Stimulated activated CD8-positive, alpha-beta memory T cell treated with anti-CD3 and anti-CD28 coated beads, Interleukin-15, amount 100 ng/mL, for 4 hours (primary cell): ENCODE measurements at places on chromosomes 5 and 9.

GRCh38 chr5:39137819-39138451 is 63.7 kb upstream of the RICTOR start:
- DNase-seq, result no peak

- DNase-seq, result no peak
Observed at GRCh38 chr5:24385070-24385469, 259.7 kb downstream of the CDH10 start.

GRCh38 chr5:175688352-175689146 is 30.7 kb downstream of the HRH2 start:
- DNase-seq, result no peak

DNA sequence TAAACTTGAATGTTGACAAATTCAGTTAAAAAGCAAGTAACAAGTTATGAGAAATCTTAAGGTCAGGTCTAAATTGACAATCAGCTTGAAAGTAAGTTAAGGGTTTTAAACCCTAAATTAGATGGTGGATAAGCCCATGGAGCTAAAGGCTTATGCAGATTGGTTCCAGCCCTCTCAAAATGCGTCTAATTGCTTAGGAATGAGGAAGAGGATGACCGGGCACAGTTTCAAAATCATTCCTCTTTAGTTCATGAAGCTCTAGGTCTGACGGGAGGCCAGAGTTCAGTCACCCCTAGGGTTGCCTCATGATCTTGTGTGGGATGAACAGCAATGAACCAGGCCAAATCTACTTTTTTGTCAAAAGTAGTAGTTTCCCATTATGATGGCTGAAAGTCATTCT is 75.4 kb downstream of the SLC38A9 start:
- no peak for DNase-seq

GRCh38 chr5:158756871-158757270 is 342.8 kb downstream of the EBF1 start:
- no peak for DNase-seq

DNA sequence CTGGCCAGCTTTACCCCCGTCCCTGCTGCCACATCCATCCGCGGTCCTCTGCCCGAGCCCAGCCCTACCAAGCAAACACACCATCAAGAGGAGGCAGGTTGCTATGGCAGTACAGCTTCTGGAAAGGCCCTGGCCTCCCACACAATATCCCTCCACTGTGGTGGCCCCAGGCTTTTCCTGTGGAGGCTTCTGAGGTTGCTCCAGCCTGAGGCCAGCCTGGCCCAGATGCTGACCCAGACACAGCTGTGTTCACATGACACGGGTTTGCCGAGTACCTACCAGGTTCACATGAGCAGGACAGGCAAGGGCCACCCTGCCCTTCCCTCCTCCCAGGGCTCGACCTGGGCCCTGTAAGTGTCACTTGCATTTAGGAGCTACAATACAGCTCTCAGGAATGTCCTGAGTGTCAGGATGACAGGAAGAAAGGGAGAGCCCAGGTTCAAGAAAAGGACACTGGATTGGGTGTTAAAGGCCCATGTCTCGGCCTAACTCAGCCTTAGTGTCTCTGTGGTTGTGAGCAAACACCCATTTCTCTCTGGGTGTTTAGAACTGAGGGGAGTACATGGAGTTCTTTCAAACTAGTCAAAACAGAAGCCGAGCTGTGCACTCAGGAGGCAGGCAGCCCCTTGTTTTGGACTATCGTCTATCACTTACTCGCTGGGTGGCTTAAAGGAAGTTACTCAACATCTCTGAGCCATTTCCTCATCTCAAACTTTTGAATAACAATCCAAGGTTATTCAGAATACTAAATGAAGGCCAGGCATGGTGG is 40.2 kb downstream of the NAIF1 start:
- no peak for DNase-seq

DNA sequence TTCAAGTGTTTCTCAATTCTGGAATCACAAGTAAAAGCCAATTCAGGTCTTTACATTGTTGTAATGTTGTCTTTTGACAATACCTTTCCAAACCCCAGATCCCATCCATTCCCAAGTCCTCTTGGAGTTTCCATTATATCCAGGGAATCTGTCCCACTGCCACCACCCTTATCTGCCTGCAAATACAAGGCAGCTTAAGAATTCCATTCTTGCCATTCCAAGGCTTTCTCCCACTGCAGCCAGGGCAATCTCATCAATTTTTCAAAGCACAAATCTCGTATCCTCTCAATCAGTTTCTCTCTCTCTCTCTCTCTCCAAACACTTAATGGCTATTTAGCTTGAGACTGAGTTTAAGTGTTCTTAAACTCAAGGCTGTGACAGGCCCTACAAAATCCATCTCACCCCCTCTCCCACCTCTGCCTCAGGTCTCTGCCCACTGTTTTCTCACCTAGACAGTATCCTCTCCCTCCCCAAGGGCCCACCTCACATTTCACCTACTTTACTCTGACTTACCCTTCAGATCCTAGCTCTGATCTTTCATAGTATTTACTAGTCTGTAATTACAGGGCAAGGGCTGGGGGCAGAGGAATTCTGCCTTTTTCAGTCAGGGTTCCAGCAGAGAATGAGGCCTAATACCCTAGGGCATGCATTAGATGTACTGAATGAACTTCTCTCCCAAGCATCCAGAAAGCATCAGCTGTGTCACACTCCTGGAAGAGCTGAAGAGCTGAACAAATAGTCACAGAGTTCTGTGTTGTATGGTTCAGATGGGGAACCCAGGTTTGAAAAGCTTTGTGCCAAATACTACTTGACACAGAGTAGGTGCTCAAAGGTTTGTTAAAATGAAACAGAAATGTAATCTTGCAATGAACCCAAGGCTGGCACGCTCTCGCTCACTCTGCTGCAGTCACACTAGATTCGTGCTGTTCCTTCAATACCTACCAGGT is 46.0 kb downstream of the RAPGEF1 start:
- no peak for DNase-seq

DNA sequence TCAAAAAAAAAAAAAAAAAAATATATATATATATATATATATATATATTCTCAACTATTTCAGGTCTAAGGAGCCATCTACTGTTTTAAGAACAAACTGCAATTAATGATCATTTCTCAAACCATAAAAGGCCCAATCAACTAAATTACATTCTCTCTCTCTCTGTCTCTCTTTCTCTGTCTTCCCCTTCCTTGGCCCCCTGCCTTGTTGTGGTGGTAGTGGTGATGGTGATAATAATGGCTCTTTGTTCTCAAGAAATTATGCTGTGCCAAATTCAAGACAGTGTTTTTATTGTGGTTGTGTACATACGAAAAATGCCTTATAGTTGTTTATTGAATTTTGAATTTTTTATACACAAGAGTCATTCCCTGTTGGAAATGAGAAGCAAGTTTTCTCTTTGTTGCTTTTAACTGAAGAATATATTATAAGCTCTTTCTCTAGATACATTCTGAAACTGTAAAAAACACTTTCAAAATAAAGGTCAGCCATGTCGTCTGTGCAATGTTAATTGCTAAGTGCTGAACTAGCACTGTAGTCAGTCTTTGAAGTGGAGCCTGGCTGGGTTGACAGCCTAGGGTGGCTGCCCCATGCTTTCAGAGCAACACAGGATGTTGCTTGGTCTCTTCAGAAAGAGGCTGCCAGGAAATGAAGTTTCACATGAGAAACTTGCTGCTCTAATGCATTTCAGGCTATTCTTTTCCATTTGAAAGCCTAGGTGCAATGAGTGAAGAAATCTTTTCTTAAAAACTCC is 96.0 kb downstream of the HINT1 start:
- peak; percentile 9 for DNase-seq

DNA sequence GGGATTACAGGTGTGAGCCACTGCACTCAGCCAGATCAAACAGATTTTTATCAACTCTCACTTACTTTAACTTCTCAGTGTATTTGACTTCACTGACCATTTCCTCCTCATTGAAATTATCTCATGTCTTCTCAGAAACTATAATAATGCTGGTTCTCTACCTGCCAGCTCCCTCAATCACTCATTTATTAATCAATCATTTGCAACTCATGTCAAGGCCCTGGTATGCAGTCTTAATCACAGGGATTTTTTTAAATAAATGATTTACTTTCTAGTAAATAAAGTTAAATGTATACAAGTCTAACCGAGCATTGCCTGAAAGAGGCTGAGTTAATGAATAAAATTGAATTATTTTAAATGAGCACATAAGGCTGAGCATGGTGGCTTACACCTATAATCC is 63.3 kb downstream of the PLPP1 start:
- DNase-seq, result no peak

GRCh38 chr9:32551276-32552051 is 663 bp upstream of the SMIM27 start:
- no peak for DNase-seq

- no peak for DNase-seq
Observed at GRCh38 chr5:36778336-36778735, 98.2 kb upstream of the NIPBL start.

DNA sequence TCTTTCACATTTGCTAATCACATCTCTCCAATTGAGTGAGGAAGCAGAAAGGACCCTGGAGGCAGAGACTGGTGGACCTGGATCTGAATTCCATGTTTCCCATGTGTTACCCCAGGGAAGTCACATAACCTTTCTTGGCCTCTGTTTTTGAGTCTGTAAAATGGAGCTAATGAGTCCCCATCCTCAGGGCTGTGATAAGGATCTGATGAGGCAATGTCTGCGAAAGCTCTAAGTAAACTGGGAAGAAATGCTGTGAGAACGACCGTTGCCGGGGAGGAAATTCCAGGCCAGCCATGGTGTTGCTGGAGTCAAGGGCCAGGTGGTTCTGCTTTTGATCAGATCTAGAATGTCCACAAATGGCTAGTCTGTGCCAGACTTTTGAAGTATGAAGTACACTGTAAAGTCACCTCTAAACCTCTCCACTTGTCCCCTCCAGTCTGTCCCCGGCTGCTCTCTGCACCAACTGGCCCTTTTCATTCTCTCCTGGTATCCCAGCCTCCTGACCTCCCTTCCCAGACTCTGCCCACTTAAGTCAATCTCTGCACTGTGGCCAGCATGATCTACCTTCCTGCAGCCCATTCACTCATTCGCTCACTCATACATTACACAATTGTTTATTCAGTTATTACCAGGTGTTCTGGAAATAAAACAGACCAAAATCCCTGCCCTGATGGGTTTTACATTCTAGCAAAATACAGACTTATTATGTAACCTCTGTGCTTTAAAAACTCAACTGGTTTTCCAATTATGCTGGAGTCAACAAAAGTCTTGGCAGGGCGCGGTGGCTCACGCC is 32.5 kb upstream of the N4BP3 start:
- no peak for DNase-seq

DNA sequence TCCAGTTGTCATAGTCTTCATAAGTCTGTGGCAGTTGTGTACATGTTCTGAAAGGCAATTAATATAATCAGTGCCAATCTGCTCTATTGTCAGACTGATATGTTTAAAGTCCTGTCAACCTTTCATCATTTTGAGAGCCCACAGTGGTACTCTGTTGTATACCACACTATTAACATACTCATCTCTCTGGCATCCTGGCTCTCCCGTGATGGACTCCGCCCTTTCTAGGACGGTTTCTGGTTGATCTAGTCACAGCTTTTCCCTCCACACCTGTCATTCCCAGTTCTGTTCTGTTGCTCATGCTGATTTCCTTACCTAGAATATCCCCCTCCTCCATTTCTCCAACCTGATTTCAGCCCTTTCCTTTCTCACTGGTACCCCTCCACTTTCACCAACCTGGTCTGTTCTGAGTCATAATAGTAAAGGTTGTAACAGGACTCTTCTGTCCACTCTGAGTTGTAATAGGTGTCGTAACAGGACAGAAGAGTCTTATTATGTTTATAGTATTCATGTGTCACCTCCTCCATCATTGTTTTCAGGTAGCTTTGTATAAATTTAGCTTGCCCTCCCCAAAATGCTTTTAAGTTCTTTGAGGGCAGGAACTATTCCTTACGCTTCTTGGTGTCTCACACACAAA is 4.1 kb downstream of the PTCD2 start:
- no peak for DNase-seq
